CD4-positive, alpha-beta memory T cell (primary cell): ENCODE measurements at places on chromosomes 11 and 22. TPM values are rescaled to one million over a fixed set of nuclear protein-coding genes. Genes with fewer than 3 reads are reported as not detected.

PDGFB gene
- 16.9 TPM for total RNA-seq

TECTA gene
- total RNA-seq: 0.33 TPM

ACTN3 gene
- total RNA-seq: 0.20 TPM

GPR83 gene
- not detected for total RNA-seq
